Hepatocyte (in vitro differentiated cells): ENCODE measurements at places on chromosomes 3 and 15.

DNA sequence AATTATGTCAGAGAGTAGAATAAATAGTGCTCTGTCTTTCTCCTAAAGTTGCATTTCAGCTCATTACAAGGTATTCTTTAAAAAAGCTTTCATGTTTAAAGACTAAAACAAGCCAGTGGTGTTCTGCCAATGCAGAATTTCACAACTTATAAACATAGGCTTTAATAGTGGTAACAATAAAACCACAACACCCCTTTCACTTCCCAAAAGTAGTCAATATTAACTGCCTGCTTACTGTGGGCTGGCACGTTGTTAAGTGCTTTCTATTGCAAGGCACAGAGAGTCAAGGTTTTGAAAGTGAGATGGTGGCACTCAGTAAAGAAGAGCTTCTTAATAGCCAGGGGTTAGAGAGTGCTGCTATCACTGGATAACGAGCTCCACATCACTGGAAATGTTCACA is 8.4 kb upstream of the RTP1 start:
- DNase-seq = no peak

DNA sequence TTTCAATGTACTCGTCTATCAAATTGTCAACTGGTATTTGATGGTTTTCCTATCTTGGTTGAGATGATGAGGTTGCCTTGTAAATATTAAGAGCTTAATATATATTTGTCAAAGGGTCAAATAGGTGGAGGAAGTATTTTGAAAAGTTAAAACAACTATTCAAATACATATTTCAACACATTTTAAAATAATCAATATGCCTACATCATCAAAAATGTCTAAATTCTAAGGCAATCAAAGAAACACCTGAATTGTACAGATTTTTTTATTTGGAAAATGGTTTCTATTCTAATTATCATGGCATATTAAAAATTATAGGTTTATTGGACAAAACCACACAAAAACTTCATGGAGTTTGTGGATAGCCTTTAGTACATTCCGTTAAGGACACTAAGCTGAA is 461.4 kb upstream of the ONECUT1 start:
- DNase-seq = no peak

GRCh38 chr3:194278186-194278845 is 72.8 kb downstream of the CPN2 start:
- no peak for DNase-seq

DNA sequence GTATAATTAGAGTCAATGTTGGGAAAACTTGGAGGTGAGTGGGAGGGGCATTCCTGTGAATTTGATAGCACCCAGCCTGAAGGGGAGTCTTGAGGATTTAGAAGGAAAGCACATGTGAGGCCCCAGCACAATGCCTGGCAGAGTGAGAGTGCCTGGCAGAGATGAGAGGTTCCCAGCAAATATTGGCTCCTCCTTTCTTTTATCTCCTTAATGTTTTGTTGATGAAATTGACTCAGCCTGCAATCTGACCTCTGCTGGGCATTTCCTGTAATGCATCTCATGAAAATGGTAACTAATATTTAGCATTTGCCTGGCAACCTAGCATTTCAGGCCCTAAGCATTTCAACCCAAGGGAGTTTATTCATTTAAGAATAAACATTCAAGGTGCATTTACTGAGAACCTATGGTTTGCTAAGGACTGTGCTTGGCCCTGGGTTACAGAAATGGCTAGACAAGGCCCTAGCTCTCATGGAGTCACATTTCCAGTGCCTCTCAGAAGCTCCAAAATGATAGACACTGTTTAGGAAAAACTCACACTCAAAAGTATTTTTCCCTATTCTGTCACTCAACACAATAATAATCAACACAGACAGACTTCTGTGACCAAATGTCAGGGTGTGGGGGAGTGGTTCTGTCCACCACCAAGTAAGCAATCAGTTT is 19.0 kb downstream of the PDHB start:
- peak; percentile 62 for DNase-seq

DNA sequence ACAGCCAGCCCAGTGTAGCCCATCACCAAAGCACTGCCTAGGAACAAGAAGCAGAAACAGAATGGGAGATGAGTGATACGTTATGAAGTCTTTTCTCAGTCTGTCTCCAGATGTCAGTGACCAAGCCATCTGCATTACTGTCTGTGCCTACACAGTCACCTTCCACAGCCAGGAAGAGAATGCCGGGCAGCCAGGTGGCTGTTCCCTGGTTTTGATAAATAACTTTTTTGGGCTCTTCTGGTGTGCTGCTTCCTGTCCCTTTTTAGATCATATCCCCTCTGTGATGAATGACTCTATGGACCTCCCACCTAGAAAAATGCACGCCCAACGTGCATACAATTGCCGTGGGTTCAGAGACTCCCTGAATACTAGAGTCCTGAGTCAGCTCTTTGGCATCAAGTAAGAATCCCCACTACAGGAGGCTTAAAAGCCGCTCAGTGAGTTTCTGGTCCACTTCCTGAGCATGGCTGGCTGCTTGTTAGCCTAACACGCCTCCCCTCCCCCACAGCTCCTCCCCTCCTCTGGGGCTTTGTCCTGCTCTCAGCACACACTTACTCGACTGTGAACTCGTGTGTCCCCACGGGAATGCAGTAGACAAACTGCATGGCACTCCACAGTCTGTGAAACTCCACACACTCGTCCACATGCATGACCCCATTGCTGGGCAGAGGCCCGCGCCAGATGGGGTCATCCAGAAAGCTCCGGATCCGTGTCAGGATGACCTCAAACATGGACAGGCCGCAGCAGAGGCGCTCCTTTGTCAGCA is 34.7 kb downstream of the NIPA2 start:
- peak; percentile 42 for DNase-seq
